ENCODE measurements at places on chromosomes 13 and 19.

- no peaks in the 10 kb centered on the region for H3K27me3 ChIP-seq
- H3K36me3 ChIP-seq: no peaks in the 10 kb centered on the region
- peaks cover 18% of the 10 kb centered on the region for H3K4me1 ChIP-seq
- no peak for DNase-seq
These were observed 1.1 kb downstream of the CRTC1 start for GRCh38 chr19:18684642-18684993.

GRCh38 chr13:95485518-95486144 is 66.9 kb upstream of the CLDN10 start:
- H3K4me3 ChIP-seq: no peak overlapping the region
- no peak for DNase-seq
- H3K27me3 ChIP-seq: no peaks in the 10 kb centered on the region
- no peaks in the 10 kb centered on the region for H3K4me1 ChIP-seq
- H3K36me3 ChIP-seq: no peaks in the 10 kb centered on the region

DNA sequence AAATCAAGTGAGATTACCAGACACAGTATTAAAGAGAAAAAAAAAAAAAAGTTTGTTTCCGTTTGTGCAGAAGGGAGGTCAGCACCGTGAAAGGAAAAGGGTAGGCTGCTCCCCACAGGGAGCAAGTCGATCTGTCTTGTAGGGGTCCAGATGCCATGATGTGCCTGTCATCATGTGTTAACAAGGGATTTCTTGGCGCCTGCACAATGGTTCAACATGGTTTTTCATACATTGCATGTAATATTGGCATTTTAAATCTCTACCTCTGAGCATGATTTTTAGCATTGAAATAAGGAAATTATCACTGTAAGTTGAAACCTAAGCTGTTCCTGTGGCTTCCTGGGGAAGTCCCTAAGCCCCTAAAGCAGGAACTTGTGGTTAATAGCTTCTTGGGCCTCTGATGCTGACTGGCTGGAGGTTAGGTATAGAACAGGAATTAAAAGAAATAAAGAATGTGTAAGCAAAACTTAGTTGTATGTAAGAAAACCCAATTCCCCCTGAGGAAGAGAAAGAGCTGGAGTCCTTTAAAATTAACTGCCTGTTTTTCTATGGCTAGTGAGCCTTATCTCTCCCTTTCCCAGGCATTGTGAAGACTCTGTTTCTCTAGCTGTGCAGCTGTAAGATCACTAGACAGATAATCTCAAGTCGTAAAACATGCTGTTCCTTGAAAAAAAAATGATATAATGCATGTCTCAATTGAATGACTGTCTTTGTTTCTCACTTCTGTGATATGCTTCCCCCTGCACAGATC is 7.4 kb upstream of the FCGBP start:
- H3K27ac ChIP-seq: peak overlapping the region; percentile 79
- peaks cover 10% of the 10 kb centered on the region for H3K36me3 ChIP-seq
- H3K4me3 ChIP-seq: peak overlapping the region; percentile 54
- H3K27me3 ChIP-seq: no peaks in the 10 kb centered on the region

GRCh38 chr19:6733338-6734095 is 3.9 kb downstream of the GPR108 start:
- peaks cover 19% of the 10 kb centered on the region for H3K36me3 ChIP-seq
- no peak overlapping the region for H3K4me3 ChIP-seq
- DNase-seq: peak; percentile 55
- no peak overlapping the region for H3K27ac ChIP-seq
- peaks cover 20% of the 10 kb centered on the region for H3K4me1 ChIP-seq

DNA sequence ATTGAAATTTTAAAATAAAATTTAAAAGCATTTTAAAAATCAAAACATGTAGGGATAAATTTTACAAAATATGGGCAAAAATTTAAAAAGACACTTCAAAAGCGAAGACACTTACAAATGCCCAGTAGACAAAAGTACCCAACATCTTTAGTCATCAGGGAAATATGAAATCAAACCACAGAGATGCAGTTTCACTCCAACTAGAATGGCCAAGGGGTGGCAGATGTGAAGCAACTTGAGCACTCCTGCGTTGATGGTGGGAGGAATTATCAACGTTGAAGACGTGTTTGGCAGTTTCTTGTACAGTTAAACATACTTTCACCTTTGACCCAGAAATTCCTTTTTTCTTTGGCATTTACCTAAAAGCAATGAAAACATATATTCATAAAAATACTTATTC is 518.0 kb upstream of the SGCG start:
- H3K4me3 ChIP-seq: no peak overlapping the region
- no peak overlapping the region for H3K27ac ChIP-seq
- no peaks in the 10 kb centered on the region for H3K36me3 ChIP-seq
- DNase-seq: no peak

GRCh38 chr13:111789420-111789819 is 277.5 kb upstream of the SOX1 start:
- no peaks in the 10 kb centered on the region for H3K36me3 ChIP-seq
- H3K27ac ChIP-seq: no peak overlapping the region
- no peak overlapping the region for H3K4me3 ChIP-seq
- no peaks in the 10 kb centered on the region for H3K27me3 ChIP-seq

- no peaks in the 10 kb centered on the region for H3K36me3 ChIP-seq
- peaks cover under 1% of the 10 kb centered on the region for H3K27me3 ChIP-seq
- no peak for DNase-seq
- H3K4me1 ChIP-seq: no peaks in the 10 kb centered on the region
- H3K4me3 ChIP-seq: no peak overlapping the region
- H3K27ac ChIP-seq: no peak overlapping the region
These were observed 211.2 kb upstream of the RXFP2 start for GRCh38 chr13:31528176-31528575.

DNA sequence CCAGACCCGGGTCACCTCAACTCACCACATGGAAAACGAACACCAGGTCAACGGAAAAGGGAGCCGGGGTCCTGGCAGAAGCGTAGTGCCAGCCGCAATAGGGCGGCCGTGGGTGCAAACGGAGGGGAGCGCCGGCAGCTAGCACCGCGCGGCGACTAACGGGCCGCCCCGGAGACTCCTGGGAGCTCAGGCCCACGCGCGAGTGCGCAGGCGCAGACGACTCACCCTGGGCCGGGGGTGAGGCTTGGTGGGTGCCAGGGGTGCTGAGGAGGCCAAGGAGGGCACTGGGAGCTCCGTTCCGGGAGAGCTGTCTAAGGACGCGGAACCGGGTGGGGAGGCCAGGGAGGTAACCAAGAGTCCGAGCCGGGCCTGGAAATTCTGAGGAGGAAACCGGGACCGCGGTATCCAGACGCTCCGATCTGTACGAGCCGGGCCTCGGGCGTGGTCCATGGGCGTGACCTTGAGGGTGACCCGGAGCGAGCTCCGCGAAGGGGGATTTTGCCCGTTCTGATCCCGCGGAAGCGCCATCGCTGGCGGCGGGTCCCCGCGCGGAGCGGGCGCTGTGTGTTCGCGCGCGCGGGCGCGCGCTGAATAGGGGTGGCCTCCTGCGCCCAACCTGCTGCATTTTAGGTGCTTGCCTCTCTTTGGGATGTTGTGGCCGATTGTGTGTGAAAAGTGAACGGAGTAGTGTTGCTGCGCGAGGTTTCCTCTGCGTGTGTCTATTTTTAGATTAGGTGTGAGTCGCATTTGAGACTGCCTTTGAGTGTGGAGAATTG is at the start of gene ZNF382:
ZNF382 (plus strand) TSS at position 213 of the 776 bp plus-strand sequence. CDS start 4,602 bp downstream, outside the sequence.
- DNase-seq: peak; percentile 94
- no peaks in the 10 kb centered on the region for H3K27me3 ChIP-seq
- peaks cover 20% of the 10 kb centered on the region for H3K4me1 ChIP-seq
- H3K36me3 ChIP-seq: peaks cover 43% of the 10 kb centered on the region
- H3K4me3 ChIP-seq: peak within 1 kb of the TSS; percentile 81

- no peaks in the 10 kb centered on the region for H3K36me3 ChIP-seq
- H3K4me3 ChIP-seq: no peak overlapping the region
- no peaks in the 10 kb centered on the region for H3K27me3 ChIP-seq
- peaks cover 32% of the 10 kb centered on the region for H3K4me1 ChIP-seq
- peak; percentile 41 for DNase-seq
- no peak overlapping the region for H3K27ac ChIP-seq
These were observed 243.7 kb downstream of the FOXO1 start for GRCh38 chr13:40422588-40423235.

GRCh38 chr13:25733696-25734435 is 317.9 kb downstream of the SHISA2 start:
- H3K27me3 ChIP-seq: peaks cover 3% of the 10 kb centered on the region
- H3K36me3 ChIP-seq: no peaks in the 10 kb centered on the region
- peaks cover 13% of the 10 kb centered on the region for H3K4me1 ChIP-seq
- H3K27ac ChIP-seq: no peak overlapping the region

GRCh38 chr13:20127562-20128458 is 33.0 kb downstream of the GJA3 start:
- H3K4me3 ChIP-seq: peak overlapping the region; percentile 62
- H3K27ac ChIP-seq: peak overlapping the region; percentile 34
- DNase-seq: peak; percentile 64
- no peaks in the 10 kb centered on the region for H3K4me1 ChIP-seq

GRCh38 chr19:1313695-1314613 is 28.3 kb downstream of the EFNA2 start:
- no peaks in the 10 kb centered on the region for H3K4me1 ChIP-seq
- no peak overlapping the region for H3K27ac ChIP-seq
- peaks cover 18% of the 10 kb centered on the region for H3K27me3 ChIP-seq
- DNase-seq: no peak
- no peak overlapping the region for H3K4me3 ChIP-seq

DNA sequence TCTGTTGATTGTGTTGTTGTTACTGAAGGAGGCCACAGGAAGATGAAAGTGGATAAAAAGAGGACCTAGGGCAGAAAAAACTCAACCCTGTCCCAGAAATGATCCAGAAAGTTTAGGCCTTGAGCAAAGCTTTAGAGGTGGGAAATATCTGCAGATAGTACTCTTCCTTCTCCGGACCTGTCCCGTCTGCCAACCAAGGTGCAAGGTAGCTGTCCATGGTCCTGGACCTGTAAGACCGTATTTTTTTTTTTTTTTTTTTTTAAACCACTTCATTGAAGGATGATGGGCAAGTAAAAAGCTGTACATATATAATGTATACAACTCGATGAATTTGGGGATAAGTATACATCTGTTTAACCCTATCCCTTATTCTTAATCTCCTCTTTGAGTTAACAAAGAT is 225.9 kb downstream of the OLFM4 start:
- H3K36me3 ChIP-seq: no peaks in the 10 kb centered on the region
- no peak overlapping the region for H3K27ac ChIP-seq
- H3K4me3 ChIP-seq: no peak overlapping the region
- peak; percentile 5 for DNase-seq
- peaks cover under 1% of the 10 kb centered on the region for H3K27me3 ChIP-seq

DNA sequence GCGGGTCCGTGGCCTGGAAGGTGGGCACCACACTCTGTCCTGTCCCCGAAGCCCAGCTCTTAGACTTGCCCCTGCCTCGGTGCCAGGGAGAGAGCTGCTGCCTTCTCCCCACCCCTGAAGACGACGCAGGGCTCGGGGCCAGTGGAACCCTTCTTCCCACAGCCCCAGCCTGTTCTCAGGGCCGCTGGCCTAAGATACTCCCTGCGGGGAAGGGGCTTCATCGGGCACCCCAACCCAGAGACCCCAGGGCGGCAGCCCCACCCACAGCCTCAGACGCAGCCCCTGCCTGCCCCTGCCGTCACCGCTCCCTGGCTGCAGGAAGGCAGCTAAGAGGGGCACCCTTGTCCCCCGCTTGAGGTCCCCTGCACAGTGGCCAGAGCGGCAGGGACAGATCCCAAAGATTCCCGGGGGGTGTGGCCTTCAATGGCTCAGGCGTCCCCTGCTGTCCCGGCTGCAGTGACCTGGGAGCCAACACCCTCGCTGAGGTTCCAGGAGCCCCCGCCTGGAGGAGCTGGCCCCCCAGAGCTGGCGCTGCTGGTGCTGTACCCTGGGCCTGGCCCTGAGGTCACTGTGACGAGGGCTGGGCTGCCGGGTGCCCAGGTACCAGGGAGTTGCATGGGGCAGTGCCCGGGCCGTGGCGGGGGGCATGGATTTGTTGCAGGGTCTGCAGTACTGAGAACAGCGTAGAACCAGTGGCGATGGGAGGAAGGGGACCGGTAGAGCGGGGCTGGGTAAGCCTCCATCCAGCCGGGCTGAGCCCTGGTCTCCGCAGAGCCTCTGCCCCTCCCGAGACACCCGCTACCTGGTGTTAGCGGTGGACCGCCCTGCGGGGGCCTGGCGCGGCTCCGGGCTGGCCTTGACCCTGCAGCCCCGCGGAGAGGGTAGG is 1.0 kb downstream of the AMH start:
- H3K27ac ChIP-seq: no peak overlapping the region
- no peak for DNase-seq
- H3K36me3 ChIP-seq: peaks cover 9% of the 10 kb centered on the region
- H3K4me1 ChIP-seq: peaks cover 9% of the 10 kb centered on the region
- peaks cover 4% of the 10 kb centered on the region for H3K27me3 ChIP-seq
- no peak overlapping the region for H3K4me3 ChIP-seq

GRCh38 chr19:28168557-28168956 is 1044.4 kb downstream of the UQCRFS1 start:
- H3K27ac ChIP-seq: no peak overlapping the region
- H3K27me3 ChIP-seq: no peaks in the 10 kb centered on the region
- no peak overlapping the region for H3K4me3 ChIP-seq
- no peak for DNase-seq

GRCh38 chr13:98970330-98970729 is 7.5 kb downstream of the DOCK9 start:
- no peak overlapping the region for H3K4me3 ChIP-seq
- peaks cover 29% of the 10 kb centered on the region for H3K4me1 ChIP-seq
- no peaks in the 10 kb centered on the region for H3K36me3 ChIP-seq
- no peak overlapping the region for H3K27ac ChIP-seq
- no peak for DNase-seq

DNA sequence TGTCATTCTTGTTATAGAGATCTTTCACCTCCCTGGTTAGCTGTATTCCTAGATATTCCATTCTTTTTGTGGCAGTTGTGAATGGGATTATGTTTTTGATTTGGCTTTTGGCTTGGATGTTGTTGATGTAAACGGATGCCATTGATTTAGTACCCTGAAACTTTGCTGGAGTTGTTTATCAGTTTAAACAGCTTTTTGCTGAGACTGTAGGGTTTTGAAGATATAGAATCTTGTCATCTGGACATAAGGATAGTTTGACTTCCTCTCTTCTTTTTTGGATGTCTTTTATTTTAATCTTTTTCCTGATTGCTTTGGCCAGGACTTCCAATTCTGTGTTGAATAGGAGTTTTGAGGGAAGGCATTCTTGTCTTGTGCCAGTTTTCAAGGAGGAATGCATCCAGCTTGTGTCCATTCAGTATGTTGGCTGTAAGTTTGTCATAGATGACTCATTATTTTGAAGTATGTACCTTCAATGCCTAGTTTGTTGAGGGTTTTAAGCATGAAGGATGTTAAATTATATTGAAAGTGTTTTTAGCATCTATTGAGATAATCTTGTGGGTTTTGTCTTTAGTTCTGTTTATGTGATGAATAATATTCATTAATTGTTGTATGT is 16.8 kb downstream of the ZNF431 start:
- peaks cover 61% of the 10 kb centered on the region for H3K36me3 ChIP-seq
- peaks cover 22% of the 10 kb centered on the region for H3K4me1 ChIP-seq
- no peak for DNase-seq

- no peak for DNase-seq
- H3K4me1 ChIP-seq: no peaks in the 10 kb centered on the region
- H3K36me3 ChIP-seq: peaks cover 15% of the 10 kb centered on the region
These were observed 91.5 kb upstream of the SLC15A1 start for GRCh38 chr13:98844021-98844420.

GRCh38 chr13:99528547-99528946 is 27.3 kb downstream of the TM9SF2 start:
- H3K27ac ChIP-seq: no peak overlapping the region
- H3K4me1 ChIP-seq: peaks cover 38% of the 10 kb centered on the region
- peaks cover 39% of the 10 kb centered on the region for H3K36me3 ChIP-seq
- no peaks in the 10 kb centered on the region for H3K27me3 ChIP-seq
- H3K4me3 ChIP-seq: no peak overlapping the region
- DNase-seq: peak; percentile 51

Data from activated CD4-positive, alpha-beta T cell treated with anti-CD3 and anti-CD28 coated beads for 36 hours (primary cell).